MV-4-11 (cell line): ENCODE measurements at places on chromosomes 5 and 9.

DNA sequence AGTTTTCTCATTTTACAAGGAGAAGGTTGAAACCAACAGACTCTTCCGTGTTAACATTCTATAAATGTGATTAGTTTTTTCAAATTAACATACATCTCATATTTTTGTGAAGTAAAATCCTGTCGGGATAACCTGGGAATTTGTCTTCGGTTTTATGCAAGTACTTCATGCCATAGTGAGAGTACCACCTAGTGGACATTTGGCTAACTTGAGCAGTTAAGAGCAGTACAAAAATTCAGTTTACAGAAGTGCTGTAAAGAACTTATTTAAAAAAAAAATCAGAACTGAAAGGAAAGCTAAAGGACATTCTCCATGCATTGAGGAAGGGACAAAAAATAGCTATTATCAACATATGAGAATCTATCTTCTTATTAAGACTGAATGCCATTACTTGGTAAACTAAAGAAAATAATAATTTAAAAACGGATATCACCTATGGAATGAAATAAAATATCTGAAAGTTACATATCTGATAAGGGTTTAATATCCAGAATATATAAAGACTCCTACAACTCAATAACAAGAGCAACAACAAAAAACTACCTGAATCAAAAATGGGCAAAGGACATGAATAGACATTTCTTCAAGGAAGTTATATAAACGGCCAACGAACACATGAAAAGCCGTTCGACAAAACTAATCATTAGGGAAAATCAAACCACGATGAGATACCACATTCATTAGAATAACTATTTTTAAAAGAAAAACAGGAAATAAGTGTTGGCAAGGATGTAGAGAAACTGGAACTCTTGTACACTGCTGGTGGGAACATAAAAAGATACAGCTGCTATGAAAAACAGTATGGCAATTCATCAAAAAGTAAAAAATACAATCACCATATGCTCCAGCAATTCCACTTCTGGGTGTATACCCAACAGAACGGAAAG is 117.0 kb upstream of the GNA14 start:
- DNase-seq, result peak; percentile 45

GRCh38 chr5:149674686-149675085 is 55.4 kb upstream of the PPARGC1B start:
- no peak for DNase-seq

- no peak for DNase-seq
These were observed 700.5 kb upstream of the ZNF608 start for GRCh38 chr5:125446986-125447385.

GRCh38 chr5:128132499-128132898 is 48.9 kb downstream of the SLC12A2 start:
- no peak for DNase-seq

- no peak for DNase-seq
These were observed 68.8 kb downstream of the C9orf50 start for GRCh38 chr9:129552064-129552463.

- DNase-seq, result peak; percentile 35
These were observed 1.1 kb downstream of the FAT2 start for GRCh38 chr5:151589878-151590570.

- DNase-seq, result no peak
These were observed 41.9 kb downstream of the SLC22A5 start for GRCh38 chr5:132411304-132412013.

DNA sequence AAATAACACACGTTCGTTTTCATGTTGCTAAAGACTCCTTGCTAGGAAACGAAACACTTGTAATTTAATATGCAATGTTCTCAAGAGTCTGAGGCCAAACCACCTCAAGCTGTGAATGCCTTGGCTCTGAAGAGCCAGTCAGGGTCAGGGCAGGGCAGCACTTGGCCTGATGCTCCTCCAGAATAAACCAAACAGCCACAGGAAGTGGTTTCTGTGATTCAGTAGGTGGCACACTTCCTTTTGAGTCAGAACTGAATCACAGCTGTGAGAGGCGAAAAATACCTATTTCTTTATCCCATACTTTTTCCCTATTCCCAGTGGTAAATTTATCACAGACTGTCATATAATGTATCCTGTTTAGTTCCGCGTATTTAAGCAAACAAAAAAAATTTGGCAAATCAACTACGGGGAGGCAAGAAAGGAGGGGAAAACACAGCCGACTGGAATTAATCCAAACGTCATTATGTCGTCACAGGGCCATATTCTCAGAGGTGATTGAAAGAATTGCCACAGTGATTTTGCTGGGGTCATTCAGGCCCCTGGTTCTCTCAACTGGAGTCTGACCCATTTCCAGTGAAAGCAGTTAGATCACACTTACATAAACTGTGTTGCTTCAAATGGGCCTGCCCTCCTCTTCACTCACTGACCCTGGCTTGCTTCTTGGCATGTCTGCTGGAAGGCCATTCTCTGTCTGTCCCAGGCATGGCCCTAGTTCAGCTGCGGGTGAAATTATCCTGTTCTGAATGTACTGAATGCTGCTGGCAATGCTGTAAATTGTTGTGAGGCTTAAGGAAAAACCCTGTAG is 71.2 kb downstream of the ARRDC3 start:
- peak; percentile 89 for DNase-seq

DNA sequence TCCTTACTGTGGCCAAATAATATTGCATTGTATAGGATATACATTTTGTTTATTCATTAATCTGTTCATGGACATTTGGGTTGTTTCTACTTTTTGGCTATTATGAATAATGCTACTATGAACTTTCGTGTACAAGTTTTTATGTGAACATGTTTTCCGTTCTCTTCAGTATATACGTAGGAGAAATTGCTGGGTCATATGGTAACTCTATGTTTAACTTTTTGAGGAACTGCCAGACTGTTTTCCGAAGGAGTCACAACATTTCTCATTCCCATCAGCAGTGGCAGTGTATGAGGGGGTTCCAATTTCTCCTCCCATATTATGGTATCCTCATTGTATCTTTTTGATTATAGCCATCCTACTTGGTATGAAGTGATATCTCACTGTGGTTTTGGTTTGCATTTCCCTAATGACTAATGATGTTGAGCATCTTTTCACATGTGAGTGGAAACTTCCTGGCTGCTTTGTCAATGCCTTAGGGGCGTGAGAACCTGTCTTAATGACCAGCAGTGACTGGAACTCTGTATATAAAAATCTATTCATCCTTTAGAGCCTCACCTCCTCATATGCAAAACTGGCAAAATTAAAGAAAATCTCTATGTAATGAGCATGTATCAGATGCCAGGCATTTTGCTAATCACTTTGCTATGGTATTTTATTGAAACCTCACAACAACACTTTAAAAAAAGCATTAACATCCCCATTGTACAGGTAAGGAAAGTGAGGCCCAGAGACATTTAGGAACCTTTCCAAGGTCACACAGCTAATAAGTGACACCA is 47.8 kb upstream of the TGFBR1 start:
- peak; percentile 64 for DNase-seq

GRCh38 chr5:96220610-96221390 is 212.2 kb downstream of the PCSK1 start:
- DNase-seq, result no peak

GRCh38 chr5:57028161-57028560 is 76.2 kb upstream of the MIER3 start:
- DNase-seq, result no peak

DNA sequence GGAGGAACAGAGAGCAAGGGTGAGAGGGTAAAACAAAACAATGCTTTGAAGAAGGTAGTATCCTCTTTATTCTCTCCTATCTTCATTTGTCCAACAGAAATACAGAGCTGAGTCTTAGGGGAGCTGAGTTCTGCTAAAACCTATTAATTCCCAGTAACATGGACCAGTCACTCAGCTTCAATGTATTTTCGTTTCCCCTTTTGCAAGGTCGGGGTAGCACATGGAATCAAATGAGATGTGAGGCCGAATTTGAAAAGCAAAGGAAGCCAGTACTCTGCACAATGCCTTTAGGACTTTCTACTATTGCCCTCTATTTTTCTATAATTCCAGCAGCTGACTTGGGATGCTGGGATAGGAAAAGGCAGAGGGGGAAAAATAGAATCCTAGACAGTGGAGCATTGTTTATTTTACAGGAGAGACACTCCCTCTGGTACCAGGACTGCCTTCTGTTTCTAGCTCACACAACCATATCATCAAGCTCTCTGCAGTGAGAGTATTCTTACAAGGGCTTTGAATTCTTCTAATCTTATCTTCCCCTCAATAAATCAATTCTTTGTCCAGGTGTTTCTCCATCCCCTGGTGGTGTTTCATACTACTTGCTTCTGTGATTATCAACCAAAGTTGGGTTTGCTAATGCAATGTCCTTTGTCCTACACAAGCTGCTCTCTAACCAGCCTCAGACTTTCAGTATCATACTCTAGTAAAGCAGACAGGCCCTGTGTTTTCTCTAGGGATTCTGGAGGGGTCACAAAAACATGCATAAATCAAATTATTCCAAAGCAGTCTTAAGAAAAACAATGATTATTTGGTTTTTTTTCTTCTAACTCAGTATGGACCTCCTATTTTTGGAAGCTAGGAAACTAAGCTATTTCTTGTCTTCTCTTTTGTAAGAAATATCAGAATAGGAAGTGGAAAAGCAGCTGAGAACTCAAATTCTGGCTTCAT is 341.5 kb downstream of the OSTF1 start:
- peak; percentile 62 for DNase-seq

DNA sequence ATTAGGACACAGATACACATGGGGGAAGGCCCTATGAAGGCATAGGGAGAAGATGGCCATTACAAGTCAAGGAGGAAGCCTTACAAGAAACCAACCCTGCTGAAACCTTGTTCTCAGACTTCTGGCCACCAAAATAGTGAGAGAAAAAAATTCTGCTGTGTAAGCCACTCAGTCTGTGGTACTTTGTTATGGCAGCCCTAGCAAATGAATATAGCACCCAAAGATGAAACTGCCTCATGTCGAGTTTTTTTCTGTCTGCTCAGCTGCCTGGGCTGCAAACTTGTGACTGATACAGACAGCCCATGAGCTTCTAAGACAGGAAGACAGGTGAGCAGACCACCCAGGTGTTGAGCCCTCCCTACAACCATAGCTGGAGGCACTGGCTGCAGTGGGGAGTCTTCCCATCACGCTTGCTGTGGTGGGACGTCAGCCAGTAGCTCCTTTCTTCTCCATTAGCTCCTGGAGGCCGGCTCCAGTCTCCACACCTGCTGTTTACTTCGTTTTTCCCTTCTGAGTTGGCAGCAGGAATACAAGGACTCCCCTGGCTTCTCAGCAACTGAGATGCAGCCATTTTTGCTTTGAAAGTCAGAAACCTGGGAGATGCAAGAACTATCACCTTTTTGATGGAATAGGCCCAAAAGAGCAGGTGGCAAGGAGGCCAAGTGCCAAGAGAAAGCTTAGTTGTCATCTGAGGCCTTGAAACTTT is 164.9 kb downstream of the SEMA6A start:
- DNase-seq, result no peak

DNA sequence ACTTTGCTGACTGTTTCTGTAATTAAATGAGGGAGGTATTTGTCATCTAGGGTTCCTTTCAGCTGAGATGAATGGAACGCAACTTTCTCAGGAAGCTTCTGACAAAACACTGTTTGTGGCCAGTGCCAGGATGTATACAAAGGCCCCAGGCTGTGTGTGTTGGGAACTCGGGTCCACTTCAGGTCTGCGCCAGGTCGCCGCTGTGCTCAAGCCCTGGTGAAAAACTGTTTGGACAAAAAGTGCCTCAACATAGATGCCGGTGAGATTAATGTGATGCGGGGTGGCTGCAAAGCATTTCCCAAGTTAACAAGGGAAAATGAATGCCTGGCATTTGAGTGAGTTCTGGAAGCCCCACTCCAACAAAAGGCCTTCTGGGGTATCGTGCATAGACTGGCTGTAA is 156.4 kb downstream of the GABBR2 start:
- no peak for DNase-seq

DNA sequence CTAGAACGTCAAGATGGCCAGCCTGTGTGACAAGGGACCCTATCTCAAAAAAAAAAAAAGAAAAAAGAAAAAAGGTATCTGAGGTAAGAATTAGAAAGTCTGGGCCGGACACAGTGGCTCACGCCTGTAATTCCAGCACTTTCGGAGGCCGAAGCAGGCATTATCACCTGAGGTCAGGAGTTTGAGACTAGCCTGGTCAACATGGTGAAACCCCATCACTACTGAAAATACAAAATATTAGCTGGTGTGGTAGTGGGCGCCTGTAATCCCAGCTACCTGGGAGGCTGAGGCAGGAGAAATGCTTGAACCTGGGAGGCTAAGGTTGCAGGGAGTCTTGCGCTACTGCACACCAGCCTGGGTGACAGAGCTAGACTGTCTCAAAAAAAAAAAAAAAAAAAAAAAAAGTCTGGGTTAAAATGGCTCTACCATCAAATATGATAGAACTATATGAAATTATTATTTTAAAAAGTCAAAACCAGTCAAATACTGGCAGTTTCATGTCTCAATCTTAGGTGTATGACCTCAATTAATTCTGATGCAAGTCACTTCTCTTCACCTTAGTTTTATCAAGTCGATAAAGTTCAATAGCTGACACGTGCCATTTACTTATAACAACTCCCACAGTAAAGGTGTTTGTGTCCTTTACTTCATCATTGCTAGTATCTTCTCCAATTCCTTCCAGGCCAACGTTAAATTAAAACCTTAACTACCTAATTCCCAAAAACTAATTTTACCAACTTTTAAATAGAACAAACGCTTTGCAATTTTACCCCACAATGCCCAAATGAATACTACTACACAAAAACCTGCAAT is 1.1 kb downstream of the RPS23 start:
- DNase-seq, result no peak

DNA sequence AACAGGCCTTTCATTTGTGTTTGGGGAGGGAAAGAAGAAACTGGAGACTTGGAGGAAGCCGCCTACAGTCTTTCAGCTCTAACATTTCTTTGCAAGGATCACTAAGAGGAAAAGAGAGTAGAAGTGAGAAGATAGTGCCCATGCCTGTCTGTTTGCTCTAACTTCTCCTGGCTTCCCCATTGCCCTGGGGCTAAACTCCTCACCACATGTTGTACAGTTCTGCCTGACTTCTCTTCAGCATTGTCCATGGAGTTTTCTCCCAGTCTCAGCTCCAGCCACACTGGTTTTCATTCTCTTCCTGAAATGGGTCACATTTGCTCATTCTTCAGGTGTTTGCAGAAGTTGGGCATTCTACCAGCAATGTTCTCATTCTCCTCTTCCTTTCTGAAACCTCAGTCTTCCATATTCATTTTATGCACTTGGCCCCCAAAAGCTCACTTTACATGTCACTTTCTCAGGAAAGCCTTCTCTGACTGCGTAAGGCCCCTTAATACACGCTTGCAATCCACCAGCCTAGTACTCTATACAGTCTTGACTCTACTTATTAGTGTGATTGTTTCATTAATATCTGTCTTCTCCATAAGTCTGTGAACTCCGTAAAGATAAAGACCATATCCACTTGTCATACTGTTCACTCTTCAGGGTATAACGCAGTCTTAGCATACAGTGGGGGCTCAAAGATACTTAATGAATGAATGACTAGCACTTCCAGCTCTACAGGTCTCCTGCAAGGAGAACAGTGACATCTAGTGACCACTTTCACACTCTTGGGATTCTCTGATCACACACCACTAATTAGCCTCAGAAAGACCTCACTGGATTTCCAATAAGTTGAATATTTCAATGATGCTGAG is 40.2 kb upstream of the TRIM32 start:
- peak; percentile 4 for DNase-seq

GRCh38 chr5:172365948-172366608 is 82.5 kb upstream of the UBTD2 start:
- DNase-seq, result no peak
